ENCODE measurements at places on chromosomes 1 and 21.
A peak's percentile ranks its signal among the peaks of the same experiment; 100 is the strongest.

- DNase-seq = no peak
These were observed 241.9 kb downstream of the RWDD3 start for GRCh38 chr1:95475686-95476457.

DNA sequence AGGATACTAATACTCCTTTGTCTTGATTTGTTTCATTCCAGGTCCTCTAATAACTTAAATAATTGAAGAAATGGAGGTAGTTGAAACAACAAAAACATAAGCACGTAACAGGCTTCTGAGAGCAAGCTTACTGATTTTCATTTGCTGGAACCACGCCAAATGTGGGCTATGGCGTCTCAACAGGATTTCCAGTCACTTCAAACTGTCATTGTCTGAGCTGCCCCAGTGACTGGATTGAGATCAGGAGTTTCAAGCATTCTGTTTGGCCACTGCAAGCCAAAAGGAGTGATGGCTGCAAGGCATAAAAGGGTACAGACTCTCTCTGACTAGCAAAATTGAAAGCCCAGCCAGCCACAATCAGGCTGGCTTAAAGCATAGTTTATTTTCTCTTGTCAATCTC, 289.9 kb downstream of the DPYD start:
- no peak for DNase-seq

DNA sequence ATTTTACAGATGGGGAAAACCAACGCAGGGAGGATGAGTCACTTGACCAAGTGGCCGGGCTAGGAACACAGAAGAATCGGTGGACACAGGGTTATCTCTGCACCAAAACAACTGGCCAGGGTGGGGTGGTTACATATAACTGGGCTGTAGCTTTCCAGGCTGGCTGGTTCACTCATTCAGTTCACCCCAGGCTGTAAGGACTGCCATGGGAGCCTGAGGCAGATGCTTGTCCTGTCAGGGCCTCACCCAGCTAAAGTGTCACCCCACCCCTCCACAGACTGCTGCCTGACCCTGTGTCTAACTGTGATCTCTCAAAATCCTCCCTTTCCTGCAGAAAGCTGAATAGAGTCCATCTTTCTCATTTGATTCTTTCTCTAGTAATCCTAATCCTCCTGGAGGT, 387.3 kb downstream of the RYR2 start:
- no peak for DNase-seq

GRCh38 chr1:198771563-198772153, 132.8 kb downstream of the PTPRC start:
- no peak for DNase-seq

DNA sequence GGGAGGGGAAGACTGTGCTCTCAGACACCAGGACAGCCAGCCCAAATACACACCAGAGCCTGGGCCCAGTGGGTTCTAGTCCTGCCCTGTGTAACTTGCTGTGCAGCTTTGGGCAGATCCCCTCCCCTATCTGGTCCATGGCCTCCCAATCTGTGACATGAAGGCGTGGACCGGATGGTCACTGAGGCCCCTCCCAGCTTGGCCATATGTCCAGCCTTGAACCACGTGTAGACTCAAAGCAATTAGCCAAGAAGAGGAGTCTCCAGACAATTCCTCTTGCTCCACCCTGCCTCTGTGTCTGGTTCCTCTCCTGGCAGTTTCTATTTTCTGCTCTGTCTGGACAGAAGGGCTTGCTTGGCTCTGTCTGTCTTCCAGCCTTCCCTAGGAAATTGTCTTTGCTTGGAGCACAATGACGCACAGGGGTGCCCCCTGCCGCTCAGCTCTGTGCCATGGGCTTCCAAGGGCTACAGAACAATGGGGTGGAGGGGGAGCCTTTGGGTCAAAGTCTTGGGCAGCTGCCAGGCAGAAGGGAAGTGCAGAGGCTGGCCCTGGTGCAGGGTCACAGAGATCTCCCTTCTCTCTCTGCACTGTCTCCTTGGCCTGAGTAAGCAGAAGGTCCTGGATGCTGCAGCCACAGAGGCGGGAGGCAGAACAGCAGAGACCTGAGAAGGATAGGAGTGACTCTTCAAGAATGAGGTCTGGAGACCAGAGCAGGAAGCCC, 66.1 kb downstream of the TENT5C start:
- no peak for DNase-seq

DNA sequence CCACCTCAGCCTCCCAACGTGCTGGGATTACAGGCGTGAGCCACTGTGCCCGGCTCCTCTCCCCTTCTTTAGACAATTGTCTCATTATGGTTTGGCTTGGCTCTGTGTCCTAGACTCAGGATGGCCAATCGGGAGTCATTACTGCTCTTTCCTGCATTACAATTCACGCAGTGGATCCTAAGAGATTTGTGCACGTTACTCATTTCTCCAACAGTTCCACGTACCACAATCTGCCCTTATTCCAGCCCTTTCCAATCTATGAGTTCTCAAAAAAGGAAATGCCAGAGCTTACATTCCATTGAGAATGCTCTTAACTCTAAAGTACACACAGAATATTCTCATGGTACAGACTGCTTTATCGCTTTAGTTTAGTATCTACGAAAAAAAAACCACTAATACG, 357.0 kb downstream of the GPATCH2 start:
- DNase-seq = no peak

GRCh38 chr1:38244218-38244845, 197.7 kb upstream of the POU3F1 start:
- no peak for DNase-seq

- peak; percentile 62 for DNase-seq
These were observed 3.3 kb downstream of the KLHL21 start for GRCh38 chr1:6599141-6599975.

GRCh38 chr21:15006594-15007230, 58.1 kb downstream of the NRIP1 start:
- no peak for DNase-seq

- DNase-seq = no peak
These were observed 110.3 kb downstream of the TIAM1 start for GRCh38 chr21:31233711-31234110.

DNA sequence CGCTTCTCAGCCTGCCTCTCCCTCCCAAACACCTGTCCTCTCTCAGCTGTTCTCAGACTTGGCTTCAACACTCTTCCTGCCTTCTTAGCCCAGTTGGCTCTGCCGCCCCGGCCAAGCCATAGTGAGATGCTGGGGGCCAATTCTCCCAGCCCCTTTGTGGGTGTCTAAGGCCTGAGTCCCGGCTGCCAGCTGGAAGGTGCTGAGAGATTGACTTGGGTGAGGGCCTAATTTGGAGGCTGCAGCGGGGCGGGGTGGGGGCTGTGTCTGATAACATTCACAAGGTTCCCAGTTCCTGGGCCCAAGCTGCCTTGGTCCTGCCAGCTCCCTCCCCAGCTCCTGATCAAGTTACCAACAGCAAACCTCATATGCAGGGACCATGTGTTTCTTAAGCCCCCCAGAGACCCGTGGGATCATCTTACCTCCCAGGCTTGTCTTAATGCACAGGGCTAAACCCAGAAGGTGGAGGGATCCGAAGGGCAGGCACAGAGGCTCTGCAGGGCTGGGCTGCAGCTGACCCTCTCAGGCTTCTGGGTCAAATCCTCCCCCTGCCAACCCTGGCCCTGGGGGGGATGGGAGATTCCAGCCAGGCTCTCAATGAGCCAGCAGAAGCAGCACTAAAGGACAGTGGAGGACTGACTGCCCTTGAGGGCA, 9.8 kb downstream of the INKA2 start:
- DNase-seq = no peak

- peak; percentile 83 for DNase-seq
These were observed 35.0 kb upstream of the JAK1 start for GRCh38 chr1:65001231-65001792.

DNA sequence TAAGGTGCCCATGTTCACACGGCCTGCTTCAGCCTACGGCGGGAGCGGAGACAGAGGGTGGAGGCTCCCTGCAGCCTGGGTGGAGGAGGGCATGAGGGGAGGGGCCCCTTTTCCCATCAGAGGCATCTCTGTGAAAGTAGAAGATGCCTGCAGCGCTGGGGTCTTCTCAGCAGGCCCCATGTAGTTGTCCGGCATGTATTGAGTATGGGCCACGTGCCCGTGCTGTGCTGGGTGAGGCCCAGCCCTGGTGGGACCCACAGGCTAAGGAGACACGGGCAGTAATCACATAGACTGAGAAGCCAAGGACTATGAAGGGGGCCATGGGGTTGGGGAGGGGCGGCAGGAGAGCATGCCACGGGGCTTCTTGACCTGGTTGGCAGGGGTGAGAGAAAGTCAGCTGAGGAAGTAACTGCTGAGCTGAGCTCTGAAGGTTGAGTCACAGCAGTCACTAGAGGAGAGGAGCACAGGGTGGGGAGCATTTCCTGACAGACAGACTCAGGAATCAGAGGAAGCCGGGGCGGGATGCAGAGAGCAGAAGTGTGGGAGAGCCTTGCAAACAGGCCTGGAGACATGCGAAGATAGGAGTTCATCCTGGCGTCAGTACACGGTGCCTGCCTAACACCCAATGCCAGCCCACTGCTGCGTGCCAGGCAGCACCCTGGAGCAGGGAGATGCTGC, 21.6 kb downstream of the PSEN2 start:
- no peak for DNase-seq

DNA sequence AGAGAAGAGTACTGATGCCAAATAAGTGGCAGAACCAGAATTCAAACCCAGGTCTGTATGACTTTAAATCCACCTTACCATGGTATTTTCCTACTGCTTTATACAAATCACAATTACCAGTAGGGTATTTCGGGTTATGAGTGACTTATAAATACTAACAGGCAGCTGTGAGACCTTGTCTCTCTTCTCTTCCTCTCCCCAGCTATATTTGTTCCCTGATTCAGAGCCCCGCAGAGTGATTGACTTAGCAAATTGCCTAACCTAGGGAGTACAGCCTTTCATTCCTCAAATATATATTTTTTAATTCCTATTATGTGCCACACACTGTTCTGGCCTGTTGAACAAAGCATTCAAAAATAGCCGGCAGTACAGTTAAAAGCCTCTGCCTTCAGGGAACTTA, 168.0 kb downstream of the CLEC20A start:
- no peak for DNase-seq

GRCh38 chr1:187936667-187937066, 1107.9 kb downstream of the PLA2G4A start:
- DNase-seq = no peak

GRCh38 chr1:202249436-202249835, 55.8 kb downstream of the LGR6 start:
- DNase-seq = no peak

DNA sequence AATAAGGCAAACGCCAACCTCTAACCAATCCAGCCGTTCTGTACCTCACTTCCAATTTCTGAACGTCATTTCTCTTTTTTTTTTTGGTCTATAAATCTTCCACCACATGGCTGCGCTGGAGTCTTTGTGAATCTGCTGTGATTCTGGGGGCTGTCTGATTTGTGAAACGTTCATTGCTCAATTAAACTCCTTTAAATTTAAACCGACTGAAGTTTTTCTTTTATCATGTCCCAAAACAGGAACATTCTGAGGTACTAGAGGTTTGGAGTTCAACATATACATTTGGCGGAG, 65.5 kb upstream of the BACH1 start:
- DNase-seq = no peak

DNA sequence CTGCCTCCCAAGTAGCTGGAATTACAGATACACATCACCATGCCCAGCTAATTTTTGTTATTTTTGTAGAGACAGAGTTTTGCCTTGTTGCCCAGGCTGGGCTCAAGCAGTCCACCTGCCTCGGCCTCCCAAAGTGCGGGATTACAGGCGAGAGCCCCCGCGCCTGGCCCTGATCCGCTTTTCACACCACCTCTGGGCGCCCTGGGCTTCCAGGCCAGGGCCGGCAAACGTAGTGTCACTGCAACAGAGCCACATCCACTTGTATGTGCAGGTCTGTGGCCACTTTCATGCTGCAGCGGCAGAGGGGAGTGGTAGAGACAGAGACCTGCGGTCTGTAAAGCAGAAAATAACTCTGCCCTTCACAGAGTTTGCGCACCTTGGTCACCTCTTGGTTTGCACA, 29.5 kb downstream of the RRP1B start:
- DNase-seq = no peak
